ENCODE measurements at places on chromosomes 6 and 20. TPM values are rescaled to one million over a fixed set of nuclear protein-coding genes. Genes with fewer than 3 reads are reported as not detected.
A peak's percentile ranks its signal among the peaks of the same experiment; 100 is the strongest.

DNA sequence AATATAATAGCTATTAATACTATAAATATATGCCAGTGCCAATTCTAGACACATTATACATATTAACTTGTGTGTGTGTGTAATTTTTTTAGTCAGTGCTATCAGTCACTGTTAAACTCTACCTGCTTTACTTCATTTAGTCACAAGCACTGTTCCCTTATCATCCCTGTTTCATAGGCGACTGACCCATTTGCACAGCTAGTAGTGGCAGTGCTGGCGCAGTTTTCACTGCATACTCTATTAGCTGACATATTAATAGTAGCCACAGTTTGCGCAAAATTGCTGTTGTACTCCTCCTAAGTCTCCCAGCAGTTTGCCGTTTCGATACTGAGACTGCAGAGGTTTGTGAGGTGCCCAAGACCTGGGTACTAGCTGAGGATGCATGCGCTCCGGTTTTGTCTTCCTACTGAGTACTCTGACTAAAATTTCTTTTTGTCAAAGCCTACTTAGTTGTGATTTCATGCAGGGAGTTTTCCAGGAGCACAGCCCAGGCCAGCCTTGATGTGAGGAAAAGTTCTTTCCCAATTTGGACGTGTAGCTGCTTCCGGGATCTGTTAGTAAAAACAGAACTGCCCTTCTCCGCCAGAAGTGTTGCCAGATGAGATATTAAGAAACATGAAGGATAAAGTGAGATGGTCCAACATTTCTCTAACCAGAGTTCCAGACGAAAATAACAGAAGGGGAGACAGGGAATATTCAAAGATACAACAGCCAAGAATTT is 5.6 kb downstream of the BAG2 start:
- H3K36me3 ChIP-seq = no peaks in the 10 kb centered on the region
- peak overlapping the region; percentile 89 for H3K27ac ChIP-seq

DNA sequence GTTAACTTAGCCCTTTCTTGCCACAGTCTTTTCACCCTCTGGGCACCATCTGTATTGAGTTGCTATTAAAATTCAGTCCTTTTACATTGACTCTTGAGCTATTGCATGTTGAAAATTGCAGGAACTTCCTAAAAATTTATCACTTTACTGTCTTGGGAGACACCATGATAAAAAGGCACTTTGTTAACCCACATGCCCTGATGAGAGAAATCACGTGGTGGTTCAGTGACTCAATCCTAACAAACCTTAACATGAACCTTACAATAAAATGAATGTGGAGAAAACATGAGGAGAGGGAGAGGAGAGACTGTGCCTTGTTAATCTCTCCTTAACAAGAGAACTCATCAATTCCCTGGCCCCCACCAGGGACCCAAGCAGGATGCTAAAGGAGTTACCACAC is 30.8 kb downstream of the GSTA4 start:
- H3K36me3 ChIP-seq = no peaks in the 10 kb centered on the region
- no peaks in the 10 kb centered on the region for H3K4me1 ChIP-seq
- no peak overlapping the region for H3K4me3 ChIP-seq
- no peaks in the 10 kb centered on the region for H3K27me3 ChIP-seq

DNA sequence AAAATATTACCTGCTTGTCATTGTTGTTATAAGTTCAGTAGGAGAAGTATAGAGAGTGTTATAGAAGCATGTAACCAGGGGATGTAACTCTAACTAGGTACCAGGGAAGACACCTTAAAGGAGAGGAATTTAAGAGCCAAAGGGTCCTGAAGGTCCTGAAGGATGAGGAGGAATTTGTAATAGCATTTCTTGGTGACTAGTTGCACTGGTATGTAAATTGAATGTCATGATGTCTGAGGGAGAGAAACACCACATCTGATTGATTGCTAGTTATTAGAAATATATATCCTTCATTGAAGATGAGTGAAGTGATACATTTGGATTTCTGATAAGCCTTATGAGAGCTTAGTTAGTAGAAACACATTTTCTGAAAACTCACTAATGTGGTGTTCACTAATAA is 643.8 kb downstream of the RFPL4B start:
- DNase-seq = no peak
- H3K36me3 ChIP-seq = no peaks in the 10 kb centered on the region
- no peaks in the 10 kb centered on the region for H3K4me1 ChIP-seq
- no peak overlapping the region for H3K27ac ChIP-seq

GRCh38 chr6:145731447-145731846 is 3.9 kb downstream of the EPM2A start:
- H3K4me1 ChIP-seq = peaks cover 29% of the 10 kb centered on the region
- H3K4me3 ChIP-seq = no peak overlapping the region
- no peak for DNase-seq
- H3K27me3 ChIP-seq = no peaks in the 10 kb centered on the region
- no peak overlapping the region for H3K27ac ChIP-seq

Gene SLC12A5
- total RNA-seq = 1.3 TPM

Gene HLA-DQB1
- total RNA-seq = not detected

DNA sequence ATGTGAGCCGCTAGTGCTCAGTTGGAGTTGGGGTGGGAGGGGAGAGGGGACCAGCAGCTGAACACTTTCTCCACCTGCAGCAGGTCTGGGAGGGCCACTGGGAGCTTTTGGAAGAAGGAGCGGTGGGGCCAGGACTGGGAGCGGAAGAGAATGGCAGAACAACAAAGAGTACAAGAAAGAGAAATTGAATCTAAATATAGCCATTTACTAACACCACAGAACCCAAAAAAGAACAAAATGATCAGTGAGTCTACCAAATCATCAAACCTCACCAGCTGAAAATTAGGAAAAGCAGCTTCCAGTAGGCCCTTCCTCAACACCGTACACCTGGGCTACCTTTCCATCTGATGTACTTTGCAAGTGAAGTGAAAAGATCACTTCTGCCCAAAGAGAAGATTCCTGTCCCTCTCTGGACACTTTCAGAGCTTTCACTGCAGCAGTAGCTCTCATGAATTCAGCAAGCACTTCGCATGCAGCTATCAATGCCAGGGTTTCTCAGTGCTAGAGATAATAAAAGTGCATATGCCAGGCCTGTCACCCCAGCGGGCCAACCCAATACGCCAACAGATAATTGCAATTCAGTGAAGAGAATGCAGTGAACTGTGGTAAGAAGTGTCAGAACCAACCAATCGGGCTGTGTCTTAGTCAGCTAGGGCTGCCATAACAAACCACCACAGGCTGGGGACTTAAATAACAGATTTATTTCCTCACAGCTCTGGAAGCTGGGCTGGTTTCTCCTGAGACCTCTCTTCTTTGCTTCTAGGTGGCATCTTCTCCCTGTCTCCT is 597 bp downstream of the LY86 start:
- no peaks in the 10 kb centered on the region for H3K4me1 ChIP-seq
- H3K4me3 ChIP-seq = no peak overlapping the region
- H3K27me3 ChIP-seq = no peaks in the 10 kb centered on the region
- peak overlapping the region; percentile 24 for H3K27ac ChIP-seq
- DNase-seq = no peak

Gene LTB
- not detected for total RNA-seq

Gene RNF182
- not detected for total RNA-seq

All from stomach (tissue), 19 donors.